ENCODE measurements at places on chromosomes 12 and 14. TPM values are rescaled to one million over a fixed set of nuclear protein-coding genes. Genes with fewer than 3 reads are reported as not detected.

Gene TGFB3
- total RNA-seq, result 34.2 TPM

Gene PTPN6
- 63.2 TPM for total RNA-seq

Gene IFNG-AS1
- total RNA-seq, result 0.32 TPM

Gene PAH
- not detected for total RNA-seq

GRCh38 chr12:20142316-20142715 is 226.0 kb upstream of the PDE3A start:
- no peak overlapping the region for H3K27ac ChIP-seq
- H3K36me3 ChIP-seq, result no peaks in the 10 kb centered on the region
- DNase-seq, result no peak

- no peaks in the 10 kb centered on the region for H3K4me1 ChIP-seq
- H3K27me3 ChIP-seq, result no peaks in the 10 kb centered on the region
- H3K36me3 ChIP-seq, result no peaks in the 10 kb centered on the region
- DNase-seq, result no peak
These were observed 200.2 kb downstream of the PHLDA1 start for GRCh38 chr12:75831402-75831801.

DNA sequence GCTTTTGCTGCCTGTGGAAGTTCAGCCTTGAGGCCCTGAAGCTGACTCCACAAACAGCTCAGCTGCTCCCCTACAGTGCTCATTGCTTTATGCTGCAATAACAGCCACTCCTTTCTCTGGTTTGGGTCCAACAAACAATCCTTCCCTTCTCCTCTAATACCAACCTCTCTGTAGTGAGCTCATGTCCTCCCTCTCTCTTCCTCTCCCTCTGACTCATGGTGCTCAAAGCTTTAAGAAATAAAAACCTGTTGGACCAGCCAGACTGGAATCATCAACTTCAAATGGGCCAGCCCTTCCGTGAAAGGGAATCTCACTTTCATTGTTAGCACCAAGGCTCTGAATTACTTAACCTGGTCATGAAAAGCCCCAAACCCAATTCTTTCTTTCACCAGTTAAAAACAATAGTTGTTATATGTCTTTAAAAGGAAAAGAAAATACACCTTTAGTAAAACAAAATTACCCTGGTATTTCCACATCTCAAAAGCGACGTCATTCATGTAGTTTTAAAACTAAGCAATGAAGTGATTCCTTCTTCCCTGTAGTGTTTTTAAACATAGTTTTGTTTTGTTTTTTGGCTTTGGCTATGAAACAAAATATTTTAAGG is 126.4 kb downstream of the DUSP6 start:
- DNase-seq, result peak; percentile 38
- no peaks in the 10 kb centered on the region for H3K27me3 ChIP-seq
- H3K4me3 ChIP-seq, result no peak overlapping the region
- H3K36me3 ChIP-seq, result no peaks in the 10 kb centered on the region

DNA sequence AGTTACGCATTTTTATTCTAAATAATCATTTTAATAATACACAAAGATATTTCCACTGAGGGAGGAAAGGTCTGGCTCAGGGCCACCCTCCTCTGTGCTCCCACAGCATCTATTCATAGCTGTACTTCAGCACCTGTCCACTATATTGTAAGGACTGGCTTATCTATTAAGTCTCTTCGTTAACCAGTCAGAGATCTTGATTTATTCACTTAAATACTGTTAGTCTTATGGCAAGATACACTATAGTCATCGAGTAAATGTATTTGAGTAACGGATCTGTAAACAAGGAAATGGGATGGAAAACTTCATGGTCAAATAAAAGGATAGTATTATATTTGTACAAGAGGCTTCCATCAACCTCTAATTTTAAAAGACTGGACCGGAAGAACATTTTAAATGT is 54.6 kb downstream of the SPTLC2 start:
- no peak overlapping the region for H3K4me3 ChIP-seq
- no peaks in the 10 kb centered on the region for H3K4me1 ChIP-seq
- no peaks in the 10 kb centered on the region for H3K27me3 ChIP-seq
- peaks cover 59% of the 10 kb centered on the region for H3K36me3 ChIP-seq

- no peak overlapping the region for H3K27ac ChIP-seq
- H3K4me1 ChIP-seq, result no peaks in the 10 kb centered on the region
- no peaks in the 10 kb centered on the region for H3K36me3 ChIP-seq
- H3K4me3 ChIP-seq, result no peak overlapping the region
- DNase-seq, result no peak
These were observed 238.0 kb upstream of the SLC16A7 start for GRCh38 chr12:59357811-59358210.

DNA sequence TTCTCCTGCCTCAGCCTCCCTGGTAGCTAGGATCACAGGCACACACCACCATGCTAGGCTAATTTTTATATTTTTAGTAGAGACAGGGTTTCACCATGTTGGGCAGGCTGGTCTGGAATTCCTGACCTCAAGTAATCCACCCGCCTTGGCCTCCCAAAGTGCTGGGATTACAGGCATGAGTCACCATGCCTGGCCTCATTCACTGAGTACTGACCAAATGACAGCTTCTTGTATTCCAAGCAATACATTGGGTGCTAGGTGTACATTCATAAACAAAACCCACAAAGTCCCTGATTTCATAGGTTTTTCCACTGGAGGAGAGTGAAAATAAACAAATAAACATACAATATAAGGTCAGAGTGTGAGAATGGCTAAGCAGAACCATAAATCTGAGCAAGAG is 136.3 kb downstream of the HELB start:
- no peak for DNase-seq
- no peak overlapping the region for H3K27ac ChIP-seq
- H3K36me3 ChIP-seq, result no peaks in the 10 kb centered on the region
- no peaks in the 10 kb centered on the region for H3K4me1 ChIP-seq

GRCh38 chr12:92210071-92210470 is 64.4 kb upstream of the BTG1 start:
- H3K4me1 ChIP-seq, result no peaks in the 10 kb centered on the region
- no peak overlapping the region for H3K4me3 ChIP-seq
- H3K27ac ChIP-seq, result no peak overlapping the region
- H3K36me3 ChIP-seq, result no peaks in the 10 kb centered on the region
- no peaks in the 10 kb centered on the region for H3K27me3 ChIP-seq
- DNase-seq, result no peak

DNA sequence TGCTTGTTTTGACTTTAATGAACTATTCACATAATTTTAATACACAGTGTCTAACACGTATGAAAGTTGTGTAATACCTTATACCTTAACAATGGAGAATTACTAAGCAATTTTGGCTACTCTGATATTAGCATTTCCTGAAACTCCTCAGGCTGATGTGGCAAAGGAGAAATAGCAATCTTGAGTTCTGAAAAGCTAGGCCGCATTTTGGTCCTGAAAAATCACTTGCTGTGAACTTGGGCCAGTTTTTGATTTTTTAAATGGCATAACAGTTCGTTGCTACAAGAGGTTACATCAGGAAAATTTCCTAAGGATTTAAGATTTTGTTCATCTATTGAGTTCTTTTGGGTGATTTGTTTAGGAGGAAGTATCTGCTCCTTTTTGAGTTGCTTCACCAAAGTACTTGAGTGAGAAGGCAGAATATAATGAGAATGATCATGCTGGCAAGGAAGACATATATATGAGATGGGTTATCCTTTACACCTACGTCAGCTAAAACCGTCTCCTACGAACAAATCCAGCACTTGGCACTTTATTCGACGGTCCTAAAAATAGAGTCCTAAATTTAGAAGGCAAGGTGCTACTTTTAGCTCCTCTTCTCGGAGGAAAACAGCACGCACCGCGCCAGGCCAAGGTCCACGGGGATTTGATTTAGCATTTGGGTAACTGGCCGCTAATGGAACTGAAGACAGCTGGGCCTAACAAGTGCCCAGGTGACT is 32.2 kb downstream of the MIA2 start:
- peak; percentile 74 for DNase-seq
- peak overlapping the region; percentile 97 for H3K27ac ChIP-seq
- H3K4me1 ChIP-seq, result peaks cover 10% of the 10 kb centered on the region
- H3K4me3 ChIP-seq, result peak overlapping the region; percentile 99
- H3K36me3 ChIP-seq, result no peaks in the 10 kb centered on the region

DNA sequence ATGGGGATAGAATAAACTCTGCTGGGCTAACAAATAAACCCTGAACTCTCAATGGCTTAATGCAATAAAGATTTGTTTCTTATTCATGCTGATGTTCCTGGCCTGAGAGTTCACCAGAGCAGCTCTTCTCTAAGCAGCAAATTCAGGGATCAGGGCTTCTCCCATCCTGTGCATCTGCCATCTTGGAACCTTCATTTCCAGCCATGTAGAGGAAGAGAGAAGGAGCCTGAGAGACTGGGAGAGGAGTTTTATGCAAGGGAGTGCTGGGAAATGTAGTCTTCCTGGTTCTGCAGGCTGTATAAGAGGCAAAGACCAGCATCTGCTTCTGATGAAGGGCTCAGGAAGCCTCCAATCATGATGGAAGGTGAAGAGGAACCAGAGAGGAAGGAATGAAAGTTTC is 20.6 kb upstream of the APOLD1 start:
- no peak overlapping the region for H3K4me3 ChIP-seq
- no peak for DNase-seq
- no peaks in the 10 kb centered on the region for H3K36me3 ChIP-seq
- no peaks in the 10 kb centered on the region for H3K4me1 ChIP-seq

DNA sequence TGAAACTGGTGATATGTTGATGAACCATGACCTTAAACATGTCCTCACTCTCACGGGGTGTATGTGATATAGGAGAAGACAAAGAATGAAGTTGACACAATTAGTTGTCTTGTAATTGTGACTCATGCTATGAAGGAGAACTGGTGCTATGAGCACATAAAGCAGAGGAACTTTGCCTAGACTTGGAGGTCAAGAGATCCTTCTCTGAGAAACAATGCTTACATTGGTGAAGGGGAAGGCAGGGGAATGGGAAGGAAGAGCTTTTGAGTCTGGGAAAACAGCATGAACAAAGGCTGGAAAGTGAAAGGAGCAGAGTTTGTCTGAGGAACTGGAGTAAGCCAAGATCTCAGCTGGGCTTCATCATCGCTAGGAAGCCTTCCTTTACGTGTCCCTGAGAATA is 83.2 kb downstream of the MYRFL start:
- H3K27ac ChIP-seq, result no peak overlapping the region
- no peaks in the 10 kb centered on the region for H3K36me3 ChIP-seq
- peaks cover 6% of the 10 kb centered on the region for H3K4me1 ChIP-seq
- DNase-seq, result no peak
- no peaks in the 10 kb centered on the region for H3K27me3 ChIP-seq
- no peak overlapping the region for H3K4me3 ChIP-seq

- H3K27ac ChIP-seq, result no peak overlapping the region
- H3K4me3 ChIP-seq, result no peak overlapping the region
- DNase-seq, result no peak
These were observed 77.6 kb upstream of the FUT8 start for GRCh38 chr14:65334765-65335410.

DNA sequence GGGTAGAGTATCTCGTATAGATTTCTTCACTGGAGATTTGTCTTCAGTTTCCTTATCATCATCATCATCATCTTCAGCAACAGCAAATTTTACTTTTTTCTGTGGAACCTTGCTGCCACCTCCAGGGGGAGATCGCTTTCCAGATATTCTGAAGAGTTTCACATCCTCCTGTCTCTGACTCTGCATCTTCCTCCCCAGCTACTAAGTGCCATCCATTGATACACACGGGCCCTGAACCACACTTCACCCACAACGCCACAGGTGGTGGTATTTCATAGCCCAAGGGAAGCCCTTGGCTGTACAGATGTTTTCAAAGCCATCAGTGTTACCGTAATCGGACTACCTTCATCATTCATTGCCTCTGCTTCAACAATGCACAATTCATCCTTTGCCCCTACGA is 82.2 kb downstream of the PPP2R5C start:
- no peak overlapping the region for H3K4me3 ChIP-seq
- no peak for DNase-seq
- H3K4me1 ChIP-seq, result peaks cover 42% of the 10 kb centered on the region
- H3K27me3 ChIP-seq, result no peaks in the 10 kb centered on the region
- peak overlapping the region; percentile 51 for H3K27ac ChIP-seq

- no peaks in the 10 kb centered on the region for H3K27me3 ChIP-seq
- no peak overlapping the region for H3K27ac ChIP-seq
- no peak overlapping the region for H3K4me3 ChIP-seq
- no peak for DNase-seq
- no peaks in the 10 kb centered on the region for H3K36me3 ChIP-seq
These were observed 119.3 kb downstream of the LMNTD1 start for GRCh38 chr12:25433581-25434325.

DNA sequence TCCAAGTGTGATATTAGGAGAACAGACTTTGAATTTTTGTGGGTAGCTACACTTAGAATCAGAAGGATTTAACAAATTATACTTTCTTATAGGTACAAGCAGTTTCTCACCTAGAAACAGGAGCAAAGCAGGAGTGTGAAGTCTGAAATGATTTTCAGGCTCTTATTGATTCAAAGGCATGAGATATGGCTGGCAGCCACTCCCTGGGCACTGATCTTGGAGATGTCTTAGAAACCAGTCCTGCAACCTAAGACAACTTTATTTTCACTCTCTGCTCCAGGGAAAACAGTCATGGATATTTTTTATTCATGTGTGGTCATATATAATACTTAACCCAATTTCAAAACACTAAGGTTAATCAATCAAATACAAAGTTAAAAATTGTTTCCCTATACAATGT is 254.9 kb upstream of the TMEM132C start:
- H3K36me3 ChIP-seq, result no peaks in the 10 kb centered on the region
- DNase-seq, result no peak
- no peak overlapping the region for H3K27ac ChIP-seq
- H3K27me3 ChIP-seq, result no peaks in the 10 kb centered on the region
- H3K4me3 ChIP-seq, result no peak overlapping the region

GRCh38 chr12:29204521-29204920 is 55.4 kb downstream of the FAR2 start:
- no peaks in the 10 kb centered on the region for H3K36me3 ChIP-seq
- no peak overlapping the region for H3K27ac ChIP-seq
- H3K4me1 ChIP-seq, result no peaks in the 10 kb centered on the region
- no peak for DNase-seq
- H3K4me3 ChIP-seq, result no peak overlapping the region

DNA sequence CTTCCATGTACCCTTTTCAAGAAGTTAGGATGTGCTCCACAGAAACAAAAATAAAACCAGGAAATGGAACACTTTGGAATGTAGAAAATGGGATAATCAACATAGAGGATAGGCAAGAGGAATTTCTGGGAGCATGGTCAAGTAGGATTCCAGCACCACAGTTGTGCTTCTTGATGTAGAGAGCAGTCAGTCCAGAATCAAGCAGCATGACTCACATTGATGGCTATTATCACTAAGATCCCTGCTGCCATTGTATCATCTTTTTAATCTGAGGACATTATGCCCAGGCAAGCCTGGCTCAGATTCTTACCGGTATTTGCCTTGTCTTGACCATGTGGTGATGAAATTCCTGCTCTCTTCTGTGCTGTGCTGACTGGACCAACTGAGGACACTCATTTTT is 5.7 kb downstream of the ETFRF1 start:
- H3K27ac ChIP-seq, result no peak overlapping the region
- H3K27me3 ChIP-seq, result no peaks in the 10 kb centered on the region
- no peak for DNase-seq
- H3K4me1 ChIP-seq, result peaks cover 16% of the 10 kb centered on the region

- no peak for DNase-seq
- H3K4me1 ChIP-seq, result no peaks in the 10 kb centered on the region
- no peak overlapping the region for H3K27ac ChIP-seq
- no peak overlapping the region for H3K4me3 ChIP-seq
- no peaks in the 10 kb centered on the region for H3K27me3 ChIP-seq
These were observed 65.3 kb upstream of the TSPAN8 start for GRCh38 chr12:71223139-71223538.

All from heart left ventricle (tissue), 16 donors.